Psoas muscle (tissue), 8 donors: ENCODE measurements at places on chromosomes 16 and 17. TPM values are rescaled to one million over a fixed set of nuclear protein-coding genes. Genes with fewer than 3 reads are reported as not detected.
A peak's percentile ranks its signal among the peaks of the same experiment; 100 is the strongest.

DNA sequence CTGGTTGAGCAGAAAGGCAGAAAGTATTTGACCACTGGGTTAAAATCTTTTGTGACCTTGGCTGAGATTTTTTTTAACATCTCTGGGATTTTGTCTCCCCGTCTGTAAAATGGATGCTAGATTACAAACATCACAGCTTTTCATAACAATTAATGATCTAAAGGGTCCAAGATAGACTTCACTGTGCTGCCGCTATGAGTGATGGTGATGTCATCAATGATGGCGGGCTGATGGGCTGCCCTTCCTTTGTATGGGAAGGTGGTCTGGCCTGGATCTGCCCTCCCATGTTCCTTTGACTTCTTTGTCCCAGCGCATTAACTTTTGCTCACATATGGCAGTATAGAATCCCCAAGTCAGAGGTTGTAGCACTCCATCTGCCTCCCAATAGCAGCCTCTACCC is 116.7 kb downstream of the IRX5 start:
- DNase-seq: no peak

GRCh38 chr17:41394254-41394996 is 3.0 kb downstream of the KRT31 start:
- DNase-seq: no peak

GRCh38 chr16:88393571-88393970 is 10.8 kb downstream of the ZNF469 start:
- no peak for DNase-seq

DNA sequence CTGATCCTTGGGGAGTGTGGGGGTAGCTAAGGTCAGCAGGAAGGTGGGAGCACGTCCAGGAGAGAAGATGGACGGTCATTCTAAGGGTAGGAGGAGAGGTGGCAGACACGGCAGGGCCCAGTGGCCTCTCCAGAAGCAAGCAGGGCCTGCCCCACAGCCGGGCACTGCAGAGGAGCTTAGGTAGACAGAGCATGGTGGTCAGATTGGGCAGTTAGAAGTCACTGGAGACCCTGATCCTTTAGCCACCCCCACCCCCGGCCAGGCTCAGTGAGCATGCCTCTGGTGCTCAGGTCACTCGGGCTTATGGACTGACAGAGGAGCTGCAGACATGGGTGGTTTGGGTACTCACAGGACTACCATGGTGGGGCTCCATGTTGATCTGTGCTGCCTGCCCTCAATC is 26.3 kb downstream of the NLRP1 start:
- DNase-seq: no peak

DNA sequence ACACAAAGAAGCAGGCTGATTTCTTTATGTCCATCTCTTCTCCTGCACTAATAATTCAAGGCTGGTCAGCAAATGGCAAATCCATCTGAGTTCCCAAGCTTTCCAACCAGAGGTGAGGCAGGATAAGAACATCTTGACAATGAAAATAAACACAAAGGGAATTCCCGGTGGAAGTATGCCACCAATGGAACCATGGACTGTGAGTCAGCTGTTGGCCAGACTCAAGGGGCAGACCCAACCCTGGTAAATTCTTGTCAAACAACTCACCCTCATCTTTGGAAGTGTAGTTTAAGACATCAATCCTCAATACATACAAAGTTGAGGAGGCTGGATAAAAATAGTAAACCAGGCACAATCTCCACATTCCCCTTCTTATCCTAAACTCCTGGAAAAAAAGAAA is 74.3 kb upstream of the CES5A start:
- no peak for DNase-seq

DNA sequence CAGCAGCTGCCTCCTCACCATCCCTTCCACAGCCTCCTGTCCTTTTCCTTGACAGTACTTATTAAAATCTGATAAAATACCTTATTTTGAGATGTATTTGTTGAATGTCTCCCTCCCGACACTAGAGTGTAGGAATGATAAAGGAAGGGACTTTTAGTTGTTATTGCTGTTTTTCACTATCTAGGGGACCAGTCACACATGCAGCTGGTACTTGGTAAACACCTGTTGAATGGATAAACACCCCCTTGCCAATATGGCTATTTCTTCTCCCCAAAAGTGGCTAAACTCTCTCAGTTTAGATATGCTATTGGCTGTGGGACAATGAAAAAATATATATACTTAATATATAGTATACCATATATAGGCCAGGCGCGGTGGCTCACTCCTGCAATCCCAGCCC is 96.7 kb downstream of the STX8 start:
- no peak for DNase-seq

- DNase-seq: no peak
Observed at GRCh38 chr17:79795795-79796443, 958 bp downstream of the CBX8 start.

- no peak for DNase-seq
Observed at GRCh38 chr17:49777563-49777962, 10.9 kb upstream of the KAT7 start.

DNA sequence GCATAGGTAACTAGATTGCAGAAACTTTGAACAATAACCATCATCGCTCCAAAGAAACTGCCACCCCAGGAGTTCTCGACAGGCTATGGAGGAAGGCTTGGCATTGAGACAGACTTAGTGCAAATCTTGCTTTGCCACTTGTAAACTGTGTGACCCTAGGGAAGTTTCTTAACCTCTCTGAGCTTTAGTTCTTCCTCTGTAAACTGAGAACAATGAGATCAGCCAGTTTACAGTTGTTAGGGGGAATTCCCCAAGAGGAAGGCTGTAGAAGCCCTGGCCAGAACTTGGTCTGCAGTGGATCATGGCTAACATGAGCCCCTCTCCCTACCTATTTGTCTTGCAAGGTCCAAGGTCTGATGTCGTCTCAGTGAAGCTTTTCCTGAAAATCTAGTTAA is 78.9 kb downstream of the NT5M start:
- no peak for DNase-seq

- no peak for DNase-seq
Observed at GRCh38 chr16:86365513-86366273, 144.6 kb upstream of the FOXF1 start.

GRCh38 chr17:55996826-55997225 is 156.4 kb upstream of the ANKFN1 start:
- DNase-seq: no peak

- peak; percentile 84 for DNase-seq
Observed at GRCh38 chr17:16987830-16988601, 16.1 kb upstream of the TNFRSF13B start.

- DNase-seq: no peak
Observed at GRCh38 chr17:60106340-60107059, 27.8 kb upstream of the HEATR6 start.

DNA sequence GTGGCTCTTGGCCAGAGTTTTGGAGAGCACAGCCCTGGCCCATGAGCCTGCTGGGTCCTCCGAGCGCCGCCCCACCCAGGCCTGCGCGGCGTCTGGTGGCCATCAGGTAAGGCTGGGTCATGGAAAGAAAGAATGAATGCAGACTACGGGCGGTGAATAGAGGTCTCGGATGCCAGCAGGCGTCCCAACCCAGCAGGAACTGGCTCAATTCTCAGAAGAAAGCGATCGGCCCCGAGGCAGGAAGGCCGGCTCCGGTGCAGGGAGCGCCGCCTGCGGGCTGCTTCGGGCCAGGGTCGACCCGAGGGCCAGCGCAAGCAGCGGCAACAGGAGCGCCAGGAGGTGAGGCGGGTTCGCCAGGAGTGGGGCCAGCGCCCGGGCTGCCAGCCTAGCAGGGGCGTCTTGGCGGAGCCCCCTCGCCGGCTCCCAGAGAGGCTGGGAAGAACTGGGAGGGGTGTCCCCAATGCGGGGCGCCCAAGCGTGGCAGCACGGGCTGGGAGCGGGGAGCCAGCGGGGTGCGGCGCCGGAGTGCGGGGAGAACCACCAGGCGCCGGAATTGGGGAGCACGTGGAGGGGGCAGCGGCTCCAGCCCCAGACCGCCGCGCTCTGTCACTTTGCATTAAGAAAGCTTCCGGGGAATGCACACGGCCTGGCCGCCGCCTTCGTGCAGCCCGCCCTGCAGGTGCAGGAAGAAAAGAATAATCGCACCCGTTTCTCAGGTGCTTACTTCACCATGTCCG is 7.1 kb upstream of the TMC5 start:
- DNase-seq: peak; percentile 52

DNA sequence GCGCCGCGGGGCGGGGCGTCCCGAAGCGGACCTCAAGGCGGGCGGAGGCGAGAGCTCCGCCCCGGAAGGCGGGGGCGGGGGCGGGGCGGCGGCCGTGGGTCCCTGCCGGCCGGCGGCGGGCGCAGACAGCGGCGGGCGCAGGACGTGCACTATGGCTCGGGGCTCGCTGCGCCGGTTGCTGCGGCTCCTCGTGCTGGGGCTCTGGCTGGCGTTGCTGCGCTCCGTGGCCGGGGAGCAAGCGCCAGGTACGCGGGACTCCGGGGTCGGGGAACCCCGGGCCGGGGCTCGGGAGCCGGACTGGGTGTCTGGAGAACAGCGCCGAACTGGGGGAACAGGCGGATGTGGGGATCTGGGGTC is at the start of gene TNFRSF12A:
TSS of gene TNFRSF12A (plus strand) at position 122 of the 357 bp plus-strand sequence. CDS start at position 152, 30 bp downstream.
- DNase-seq: peak; percentile 85

DNA sequence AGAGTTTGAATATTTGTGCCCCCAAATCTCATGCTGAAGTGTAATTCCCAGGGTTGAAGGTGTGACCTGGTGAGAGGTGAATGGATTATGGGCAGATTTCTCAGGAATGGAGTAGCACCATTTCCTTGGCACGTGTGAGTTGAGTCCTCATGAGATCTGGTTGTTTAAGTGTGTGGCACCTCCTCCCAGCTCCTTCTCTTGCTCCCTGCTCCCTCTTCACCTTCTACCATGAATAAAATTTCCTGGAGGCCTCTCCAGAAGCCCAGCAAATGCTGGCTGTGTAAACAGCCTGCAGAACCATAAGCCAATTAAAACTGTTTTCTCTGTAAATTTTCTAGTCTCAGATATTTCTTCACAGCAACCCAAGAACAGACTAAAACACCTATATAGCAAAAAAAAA is 12.6 kb upstream of the APOH start:
- DNase-seq: no peak

The C17orf50 gene
- not detected for polyA plus RNA-seq

The GPR139 gene
- polyA plus RNA-seq: not detected

The AGRP gene
- not detected for polyA plus RNA-seq

The CCL14 gene
- polyA plus RNA-seq: 42.2 TPM

The IGSF6 gene
- 0.17 TPM for polyA plus RNA-seq

The SLC5A2 gene
- 0.08 TPM for polyA plus RNA-seq

The C16orf86 gene
- polyA plus RNA-seq: 2.6 TPM

The COQ9 gene
- 85.0 TPM for polyA plus RNA-seq

The RAMP2 gene
- polyA plus RNA-seq: 21.4 TPM

The TNRC6A gene
- 12.2 TPM for polyA plus RNA-seq

The LRRC36 gene
- 0.25 TPM for polyA plus RNA-seq

The KCNJ2 gene
- polyA plus RNA-seq: 2.1 TPM

The PABPN1L gene
- not detected for polyA plus RNA-seq
